Activated CD8-positive, alpha-beta memory T cell treated with anti-CD3 and anti-CD28 coated beads for 1 hour (primary cell): ENCODE measurements at places on chromosomes 5 and 9.

DNA sequence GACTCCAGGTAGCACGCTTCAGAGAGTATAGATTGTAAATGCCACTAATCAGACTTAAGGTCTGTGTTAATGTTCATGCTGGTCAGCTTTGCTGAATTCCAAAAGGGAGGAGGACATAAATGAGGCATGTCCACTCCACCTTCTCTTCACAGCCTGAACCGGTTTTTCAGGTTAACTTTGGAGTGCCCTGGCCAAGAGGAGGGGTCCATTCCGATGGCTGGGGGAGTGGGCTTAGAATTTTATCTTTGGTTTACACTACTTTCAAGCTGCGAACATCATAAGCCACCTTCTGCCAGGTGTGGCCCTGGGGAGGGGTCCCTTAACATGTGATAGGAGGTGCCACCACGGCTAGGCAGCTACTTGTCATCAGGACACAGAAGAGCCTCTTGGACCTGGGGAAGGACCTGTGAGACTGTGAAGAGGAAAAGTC is 24.2 kb downstream of the ABO start:
- DNase-seq, result no peak

DNA sequence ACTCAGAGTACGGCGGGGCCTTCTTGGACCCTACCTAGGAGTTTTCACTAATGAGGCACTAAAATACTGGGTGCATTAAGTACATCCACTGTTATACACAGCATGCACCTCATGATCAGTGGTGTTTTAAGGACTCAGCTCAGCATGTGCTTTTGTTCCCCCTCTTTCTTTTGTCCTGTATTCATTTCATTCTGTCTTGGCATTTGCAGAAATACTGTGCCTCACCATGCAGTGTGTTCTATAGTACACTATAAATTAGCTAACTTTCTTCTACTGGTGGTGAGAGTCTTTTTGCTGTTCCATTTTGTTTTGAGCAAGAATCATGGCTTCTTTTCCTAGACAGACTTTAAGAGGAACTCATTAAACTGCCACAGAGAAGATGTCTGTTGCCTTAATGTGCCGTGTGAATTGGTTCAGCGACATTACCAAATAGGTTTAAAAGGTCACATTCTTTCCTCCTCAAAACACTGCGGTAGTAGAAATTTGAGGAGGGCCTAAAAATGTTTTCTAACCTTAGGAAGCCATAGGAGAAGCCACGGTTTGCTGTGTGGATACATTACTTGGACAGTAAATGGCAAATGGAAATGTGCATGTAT is 276.6 kb downstream of the MAST4 start:
- no peak for DNase-seq

- no peak for DNase-seq
These were observed 11.7 kb upstream of the NUP214 start for GRCh38 chr9:131113655-131114054.

DNA sequence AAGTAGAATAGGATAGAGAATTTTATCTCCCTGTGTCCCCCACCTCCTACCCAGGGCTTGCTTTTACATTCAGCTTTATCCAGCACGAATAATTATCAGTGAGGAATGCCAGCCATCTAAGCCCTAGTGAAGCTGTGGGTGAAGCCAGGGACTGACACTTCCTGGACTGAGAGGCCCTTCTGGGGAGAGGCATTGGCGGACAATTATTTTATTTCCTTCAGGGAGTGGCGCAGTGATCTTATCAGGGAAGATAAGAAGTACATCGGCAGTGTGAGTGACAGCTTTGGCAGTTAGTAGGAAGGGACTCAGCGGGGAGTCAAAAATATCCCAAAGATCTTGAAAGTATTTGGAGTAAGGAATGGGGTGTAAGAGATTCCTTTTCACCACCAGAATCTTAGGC is 34.9 kb upstream of the RPS23 start:
- no peak for DNase-seq

- no peak for DNase-seq
These were observed 46.7 kb upstream of the SPATA31C2 start for GRCh38 chr9:88184976-88185375.

- no peak for DNase-seq
These were observed 294.3 kb downstream of the TAF11L14 start for GRCh38 chr5:17928581-17928981.

- no peak for DNase-seq
These were observed 865.0 kb downstream of the PTPRD start for GRCh38 chr9:9747787-9748186.

- DNase-seq, result peak; percentile 49
These were observed 4.0 kb upstream of the PCDHGA1 start for GRCh38 chr5:141326088-141326854.
